ENCODE measurements at places on chromosomes 7 and 10. TPM values are rescaled to one million over a fixed set of nuclear protein-coding genes. Genes with fewer than 3 reads are reported as not detected.

- DNase-seq = no peak
Measured at GRCh38 chr7:30921540-30922401, 10.1 kb downstream of the AQP1 start.

- no peak for DNase-seq
Measured at GRCh38 chr10:63608511-63608910, 87.3 kb downstream of the REEP3 start.

GRCh38 chr7:74275401-74275881, 13.8 kb upstream of the CLIP2 start:
- no peak for DNase-seq

SLC16A9 gene
- total RNA-seq = not detected

GPR15LG gene
- not detected for total RNA-seq

Data from HT-29 (cell line).